ENCODE measurements at places on chromosomes 13 and 19.
A peak's percentile ranks its signal among the peaks of the same experiment; 100 is the strongest.

DNA sequence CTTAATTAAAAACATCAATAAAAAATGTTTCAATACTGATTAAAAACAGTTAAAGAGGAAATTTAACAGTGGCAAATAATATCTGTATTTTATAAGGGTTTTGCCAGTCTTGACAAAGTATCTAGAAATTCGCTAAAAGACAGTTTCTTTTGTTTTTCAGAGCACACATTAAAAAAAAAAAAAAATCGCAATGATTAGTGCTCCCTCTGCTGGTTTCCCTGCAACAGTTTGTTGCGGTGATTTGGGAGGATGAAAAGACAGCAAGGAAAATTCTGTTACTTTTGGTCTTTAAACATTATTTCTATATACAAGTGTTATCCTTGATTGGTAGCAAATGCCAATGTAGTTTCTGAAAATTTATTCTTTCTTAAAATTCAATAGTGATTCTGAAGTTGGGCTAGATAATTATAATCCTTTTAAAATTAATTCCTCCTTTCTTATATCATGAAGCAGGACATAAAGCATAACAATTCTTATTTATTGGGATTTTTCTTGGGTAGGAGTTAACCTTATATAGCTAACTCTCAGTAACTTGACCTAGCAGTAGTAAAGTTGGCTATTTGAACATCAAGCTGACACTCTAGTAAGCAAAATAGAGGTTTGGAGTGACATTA, 23.1 kb upstream of the SPRY2 start:
- no peak for DNase-seq

- no peak for DNase-seq
Measured at GRCh38 chr13:43431841-43432240, 354.9 kb downstream of the ENOX1 start.

GRCh38 chr13:48749699-48750473, 96.2 kb downstream of the CYSLTR2 start:
- DNase-seq, result peak; percentile 77

DNA sequence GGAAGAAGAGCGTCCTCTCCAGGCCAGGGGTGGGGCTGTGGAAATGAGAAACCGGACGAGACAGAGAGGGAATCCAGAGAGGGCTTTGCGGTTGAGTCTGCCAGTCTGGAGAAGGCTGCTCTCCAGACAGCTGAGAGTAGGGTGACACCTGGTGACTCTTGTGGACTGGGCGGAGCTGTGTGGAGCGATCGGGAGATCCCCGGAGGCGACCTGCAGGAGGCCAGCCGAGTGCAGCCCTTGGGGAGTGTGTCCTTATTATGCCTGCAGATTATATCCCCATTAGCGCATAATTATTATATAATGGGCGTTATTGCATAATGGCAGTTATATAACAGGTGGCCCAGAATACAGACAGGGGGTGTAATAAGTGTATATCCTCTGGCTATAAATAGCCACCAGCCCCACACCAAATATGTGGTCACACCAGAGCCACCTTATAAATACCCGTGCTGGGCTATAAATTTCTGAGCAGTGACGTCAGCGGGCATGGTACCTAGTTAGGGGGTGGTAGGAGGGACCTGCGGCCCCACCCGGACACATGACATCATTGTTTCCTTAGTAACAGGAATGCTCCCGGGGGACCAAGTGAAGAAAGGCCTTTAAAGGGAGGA, 41.2 kb downstream of the NFIX start:
- no peak for DNase-seq

DNA sequence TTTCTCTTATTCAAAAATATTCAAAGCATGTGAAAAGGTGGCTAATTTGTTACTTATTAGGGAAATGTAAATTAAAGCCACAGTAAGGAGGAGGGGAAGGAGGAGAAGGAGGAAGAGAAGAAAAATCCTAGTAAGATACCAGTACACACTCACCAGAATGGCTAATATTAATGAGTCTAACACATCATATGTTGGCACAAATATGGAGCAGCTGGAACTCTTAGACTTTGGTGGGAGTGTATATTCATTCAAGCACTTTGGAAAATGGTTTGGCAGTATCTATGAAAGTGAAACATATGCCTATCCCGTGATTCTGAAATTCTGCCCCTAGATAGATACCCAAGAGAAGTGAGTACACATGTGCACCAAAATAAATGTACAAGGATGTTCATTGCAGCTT, 38.1 kb upstream of the RGCC start:
- DNase-seq, result no peak

DNA sequence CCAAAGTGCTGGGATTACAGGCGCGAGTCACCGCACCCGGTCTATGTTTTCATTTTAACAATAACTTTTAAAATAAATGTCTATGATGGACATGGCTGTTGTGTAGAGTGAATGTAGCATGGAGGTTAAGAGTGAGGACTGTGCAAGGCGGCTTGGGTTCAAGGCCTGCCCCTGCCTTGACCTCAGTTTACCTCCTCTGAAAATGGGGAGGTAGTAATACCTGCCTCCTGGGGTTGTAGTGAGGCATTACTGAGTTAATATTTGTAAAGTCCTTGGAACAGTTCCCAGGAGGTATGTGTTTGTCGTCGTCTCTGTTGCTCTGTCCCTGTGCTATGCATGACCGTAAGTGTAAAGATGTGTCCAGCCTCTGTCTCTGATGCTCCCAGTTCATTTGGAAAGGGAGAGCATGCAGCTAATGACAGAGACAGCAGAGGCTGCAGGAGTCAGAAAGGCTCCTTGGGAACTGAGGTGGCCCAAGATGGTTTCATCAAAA, 9.4 kb downstream of the GARRE1 start:
- no peak for DNase-seq

DNA sequence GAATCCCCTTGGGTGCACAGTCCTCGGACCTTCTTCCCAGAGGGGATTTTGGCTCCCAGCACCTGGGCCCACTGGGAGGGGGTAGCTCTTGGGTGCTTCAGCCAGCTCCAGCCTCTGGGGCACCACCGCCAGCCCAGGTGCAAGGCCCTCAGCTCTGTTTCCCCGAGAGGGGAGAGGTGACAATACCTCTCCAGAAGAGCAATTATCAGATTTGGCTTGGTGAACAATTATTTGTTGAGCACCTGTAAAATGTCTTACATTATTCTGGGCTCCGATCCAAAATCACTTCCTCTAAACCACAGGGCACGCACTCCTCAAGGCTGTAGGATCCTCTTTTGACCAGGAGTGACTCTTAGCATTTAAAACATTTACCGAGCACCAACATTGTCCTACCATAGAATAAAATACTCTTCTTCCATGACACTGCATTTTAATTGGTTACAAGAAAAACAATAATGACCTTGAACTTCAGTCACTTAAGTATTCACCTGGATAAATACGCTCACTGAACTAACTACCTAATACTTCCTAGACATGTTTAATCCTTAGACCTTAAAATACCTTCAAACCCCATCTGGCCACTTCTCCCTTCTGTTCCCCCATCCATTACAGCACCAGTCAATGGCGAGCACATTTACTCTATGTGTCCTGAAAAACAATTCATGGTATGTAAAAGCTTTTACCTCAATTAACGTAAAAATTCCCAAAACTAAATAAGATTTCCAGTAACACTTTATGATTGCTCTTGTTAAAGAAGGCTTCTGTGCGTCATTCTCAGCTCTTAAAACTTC, 54.8 kb downstream of the ABCC4 start:
- DNase-seq, result no peak

- no peak for DNase-seq
Measured at GRCh38 chr13:83980331-83980730, 98.1 kb upstream of the SLITRK1 start.

- DNase-seq, result peak; percentile 72
Measured at GRCh38 chr13:45162821-45163220, 38.0 kb downstream of the KCTD4 start.

GRCh38 chr13:30900436-30900835, 5.6 kb upstream of the MEDAG start:
- DNase-seq, result no peak

DNA sequence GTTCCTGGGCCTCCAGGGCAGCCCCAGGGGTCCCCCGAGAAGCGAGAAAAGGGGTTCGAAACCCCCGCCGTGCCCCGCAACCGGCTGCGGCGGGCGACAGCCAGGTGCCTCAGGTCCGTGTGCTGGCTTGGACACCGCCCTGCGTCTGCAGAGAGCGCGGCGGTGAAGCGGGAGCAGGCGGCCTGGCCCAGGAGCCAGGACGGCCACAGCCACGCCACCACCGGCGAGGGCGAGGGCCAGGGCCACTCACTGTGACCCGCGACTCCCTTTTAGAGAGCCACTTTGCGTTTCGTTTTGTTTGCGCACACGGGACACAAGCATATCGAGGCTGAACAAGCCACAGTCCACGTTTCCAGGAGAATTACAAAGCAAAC, 110.4 kb downstream of the CRYL1 start:
- DNase-seq, result no peak

GRCh38 chr19:38120471-38121025, 103.5 kb downstream of the DPF1 start:
- no peak for DNase-seq

GRCh38 chr13:100659578-100659977, 15.0 kb downstream of the TMTC4 start:
- no peak for DNase-seq

GRCh38 chr13:98312606-98313005, 135.5 kb upstream of the RNF113B start:
- DNase-seq, result no peak

DNA sequence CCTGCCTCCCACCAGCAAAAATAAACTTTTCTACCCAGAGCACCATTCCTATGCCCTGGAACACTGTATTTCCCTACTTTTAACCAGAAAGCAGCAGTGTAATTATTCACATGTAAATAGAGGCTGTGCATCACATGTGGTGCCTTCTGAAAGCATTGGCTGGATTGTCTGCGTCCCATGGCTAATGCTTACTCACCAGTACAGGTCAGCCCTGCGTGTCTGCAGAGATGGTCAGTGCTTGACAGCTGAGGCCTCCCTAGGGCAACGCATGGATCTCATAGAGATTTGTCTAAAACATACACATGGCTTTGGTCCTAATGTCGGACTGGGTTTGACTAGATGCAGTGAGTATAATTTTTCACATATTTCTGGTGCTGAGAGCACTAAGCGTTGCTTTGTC, 64.2 kb downstream of the DPY19L3 start:
- DNase-seq, result no peak

DNA sequence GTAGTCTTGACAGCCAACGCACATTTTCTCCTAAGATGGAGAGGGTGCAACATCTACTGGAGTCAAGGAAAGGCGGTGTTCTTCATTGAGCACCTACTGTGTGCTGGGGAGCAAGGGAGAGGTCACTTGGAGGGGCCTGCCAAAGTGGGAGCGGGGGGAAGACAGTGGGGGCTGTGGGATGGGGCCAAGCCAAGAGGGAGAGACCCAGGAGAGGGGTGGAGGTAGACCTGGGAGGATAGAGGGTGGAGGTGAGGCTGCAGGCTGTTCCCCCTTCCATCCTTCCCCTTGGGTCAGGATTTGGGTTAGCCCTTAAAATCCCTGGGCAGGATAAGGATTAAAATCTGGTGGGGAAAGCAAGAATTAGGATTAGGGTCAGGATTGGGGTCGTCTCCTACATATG, 1.7 kb upstream of the PLPP2 start:
- no peak for DNase-seq

DNA sequence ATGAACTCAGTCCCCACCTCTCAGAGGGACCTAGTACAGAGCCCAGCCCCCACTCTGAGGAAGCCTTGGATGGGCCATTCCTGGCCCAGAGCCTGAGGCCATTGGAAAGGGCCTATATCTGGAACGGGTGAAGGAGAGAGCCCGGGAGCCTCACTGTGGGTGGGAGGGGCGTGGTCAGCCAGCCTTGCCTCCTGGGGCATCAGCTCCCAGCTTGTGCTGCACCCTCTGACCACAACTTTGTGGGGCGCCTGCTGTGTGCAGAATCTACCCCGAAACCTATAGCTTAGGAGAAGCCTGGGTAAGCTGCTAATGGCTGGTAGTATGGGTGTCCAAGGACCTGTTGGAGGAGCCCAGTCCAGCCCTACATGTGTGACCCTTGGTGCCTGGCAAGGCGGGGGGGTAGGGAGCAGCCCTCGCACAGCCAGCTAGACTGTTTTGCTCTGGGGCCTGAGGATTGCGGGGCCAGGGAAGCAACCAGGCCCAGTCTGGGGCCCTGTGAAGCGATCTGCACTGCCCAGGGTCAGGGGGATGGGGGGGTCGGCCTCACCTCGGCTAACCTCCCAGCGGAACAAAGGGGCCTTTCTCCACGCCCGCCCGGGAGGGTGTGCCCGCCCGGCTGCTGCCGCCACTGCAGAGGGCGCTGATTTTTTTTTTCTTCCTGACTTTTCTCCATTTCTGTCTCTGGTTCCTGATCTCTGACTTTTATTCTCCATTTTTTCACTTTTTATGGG, 42.3 kb downstream of the LYL1 start:
- DNase-seq, result no peak

GRCh38 chr13:20891768-20892167, 10.8 kb downstream of the XPO4 start:
- DNase-seq, result no peak

- DNase-seq, result no peak
Measured at GRCh38 chr13:102212729-102213128, 189.1 kb downstream of the FGF14 start.

DNA sequence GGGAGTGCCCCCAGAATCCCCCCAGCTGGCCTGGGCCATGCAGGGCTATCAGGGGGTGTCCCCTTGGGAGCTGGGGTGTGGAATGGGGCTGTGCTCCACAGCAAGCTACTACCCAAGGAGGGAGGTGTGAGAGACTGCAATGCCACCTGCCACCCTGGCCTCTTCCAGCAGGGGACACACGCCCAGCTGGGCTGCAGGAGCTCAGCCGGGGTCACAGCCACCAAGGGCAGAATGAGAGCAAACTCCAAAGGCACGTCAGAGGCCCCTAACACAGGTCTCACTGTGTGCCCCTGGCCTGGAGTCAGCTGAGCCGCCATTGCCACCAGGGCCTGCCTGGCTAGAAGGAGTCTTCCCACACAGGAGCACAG, 55.5 kb downstream of the MLLT1 start:
- DNase-seq, result no peak
